Stimulated activated CD4-positive, alpha-beta T cell treated with anti-CD3 and anti-CD28 coated beads, Interleukin-15, amount 100 ng/mL, for 24 hours (primary cell): ENCODE measurements at places on chromosomes 6 and 20.

- no peak for DNase-seq
Observed at GRCh38 chr6:128492386-128492785, 28.0 kb downstream of the PTPRK start.

- no peak for DNase-seq
Observed at GRCh38 chr6:6660339-6661045, 72.0 kb downstream of the LY86 start.

DNA sequence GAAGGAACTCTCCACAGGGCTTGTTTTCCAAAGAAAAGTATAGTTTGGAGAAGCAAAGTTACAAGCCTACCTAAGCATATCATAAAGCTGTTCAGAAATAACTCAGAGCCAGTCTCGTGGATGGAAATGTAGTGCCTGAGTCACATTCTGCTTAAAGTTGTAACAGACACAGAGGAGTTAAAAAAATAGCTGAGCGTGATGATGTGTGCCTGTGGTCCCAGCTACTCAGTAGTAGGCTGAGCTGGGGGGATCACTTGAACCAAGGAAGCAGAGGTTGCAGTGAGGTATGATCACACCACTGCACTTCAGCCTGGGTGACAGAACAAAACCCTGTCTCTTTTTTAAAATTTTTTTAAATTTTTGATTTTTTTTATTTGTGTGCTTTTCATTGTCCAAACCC, 6.6 kb downstream of the ALDH5A1 start:
- DNase-seq: no peak

- DNase-seq: no peak
Observed at GRCh38 chr20:64091770-64092169, 7.6 kb upstream of the LKAAEAR1 start.

DNA sequence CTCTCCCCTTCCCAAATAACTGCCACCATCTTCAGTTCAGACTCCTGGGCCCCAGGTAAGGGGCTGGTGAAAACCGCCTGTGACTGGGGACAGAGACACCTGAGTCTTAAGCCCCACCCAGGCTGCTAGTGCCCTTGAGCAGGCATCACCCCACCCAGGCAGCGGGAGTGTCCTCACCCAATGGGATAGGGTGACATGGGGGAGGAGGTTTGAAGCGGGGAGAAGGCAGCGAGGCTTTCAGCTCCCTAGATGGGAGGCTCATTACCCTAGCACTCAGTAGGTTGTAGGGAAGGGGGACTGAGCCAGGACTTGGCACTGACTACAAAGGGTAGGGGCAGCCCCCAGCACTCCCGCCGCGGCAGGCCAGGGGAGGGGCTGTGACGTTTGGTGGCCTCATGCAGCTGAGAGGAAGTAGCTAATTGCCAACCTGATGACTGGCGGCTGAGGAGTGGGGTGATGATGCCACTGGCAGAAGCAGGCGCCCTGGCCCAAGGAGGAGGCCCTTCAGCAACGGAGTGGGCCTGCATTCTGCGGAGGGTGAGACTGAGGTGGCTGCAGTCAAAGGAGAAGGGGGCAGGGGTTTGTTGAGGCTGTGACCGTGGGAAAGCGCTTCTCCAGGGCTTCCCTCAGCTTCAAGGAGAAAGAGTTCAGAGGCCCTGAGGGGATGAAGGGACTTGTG, 126.9 kb downstream of the MRPL14 start:
- DNase-seq: peak; percentile 50

GRCh38 chr6:24076011-24076410, 50.0 kb upstream of the NRSN1 start:
- DNase-seq: no peak

- no peak for DNase-seq
Observed at GRCh38 chr6:105794870-105795269, 291.3 kb upstream of the PRDM1 start.

GRCh38 chr20:62428002-62428372, 648 bp upstream of the RBBP8NL start:
- no peak for DNase-seq
